ENCODE measurements at places on chromosomes 13 and 19. TPM values are rescaled to one million over a fixed set of nuclear protein-coding genes. Genes with fewer than 3 reads are reported as not detected.

Gene CEACAM20
- not detected for total RNA-seq

Gene ZNF324B
- total RNA-seq, result 10.8 TPM

Gene ZNF681
- total RNA-seq, result 1.1 TPM

Gene CELF5
- total RNA-seq, result not detected

Gene LMTK3
- 1.3 TPM for total RNA-seq

Gene SPIB
- total RNA-seq, result not detected

Gene SAFB2
- total RNA-seq, result 24.0 TPM

Gene IGFL2
- total RNA-seq, result 2.4 TPM
